ENCODE measurements at places on chromosomes 12 and 14. TPM values are rescaled to one million over a fixed set of nuclear protein-coding genes. Genes with fewer than 3 reads are reported as not detected.

The CLEC14A gene
- not detected for total RNA-seq

The TC2N gene
- total RNA-seq = 9.6 TPM

The OVCH1 gene
- not detected for total RNA-seq

The LRRC43 gene
- 0.62 TPM for total RNA-seq

The CLEC6A gene
- not detected for total RNA-seq

The DBX2 gene
- not detected for total RNA-seq

The SLC6A15 gene
- total RNA-seq = 37.3 TPM

The LBHD2 gene
- total RNA-seq = not detected

The RHOJ gene
- total RNA-seq = not detected

The COCH gene
- 0.23 TPM for total RNA-seq

The RASSF9 gene
- 2.7 TPM for total RNA-seq

The OR6C74 gene
- not detected for total RNA-seq

The MORN3 gene
- total RNA-seq = not detected

The SMAGP gene
- total RNA-seq = 21.9 TPM

The KRT74 gene
- total RNA-seq = not detected

The NOVA1 gene
- not detected for total RNA-seq

The TEP1 gene
- total RNA-seq = 16.0 TPM

The REP15 gene
- total RNA-seq = 0.08 TPM

The KRR1 gene
- 48.9 TPM for total RNA-seq

The FGF6 gene
- not detected for total RNA-seq

The AQP2 gene
- not detected for total RNA-seq

The BCAT1 gene
- total RNA-seq = 28.9 TPM

The TM7SF3 gene
- 161 TPM for total RNA-seq

The RTRAF gene
- 82.2 TPM for total RNA-seq

The DRAM1 gene
- 14.7 TPM for total RNA-seq

The KLRF1 gene
- not detected for total RNA-seq

The AKAP6 gene
- total RNA-seq = 2.5 TPM

The SERPINA10 gene
- total RNA-seq = not detected

The PROX2 gene
- total RNA-seq = not detected

The SLC39A5 gene
- total RNA-seq = not detected

The PTCSC3 gene
- not detected for total RNA-seq

The RNASE2 gene
- not detected for total RNA-seq

The GLI1 gene
- total RNA-seq = 3.4 TPM

The RNASE3 gene
- not detected for total RNA-seq

The TCTN2 gene
- total RNA-seq = 5.7 TPM

The LMNTD1 gene
- not detected for total RNA-seq

The CIT gene
- 8.4 TPM for total RNA-seq

All from hair follicular keratinocyte (primary cell).